Left ventricle myocardium superior (tissue), 1 donor: ENCODE measurements at places on chromosomes 6 and 20. TPM values are rescaled to one million over a fixed set of nuclear protein-coding genes. Genes with fewer than 3 reads are reported as not detected.

DNA sequence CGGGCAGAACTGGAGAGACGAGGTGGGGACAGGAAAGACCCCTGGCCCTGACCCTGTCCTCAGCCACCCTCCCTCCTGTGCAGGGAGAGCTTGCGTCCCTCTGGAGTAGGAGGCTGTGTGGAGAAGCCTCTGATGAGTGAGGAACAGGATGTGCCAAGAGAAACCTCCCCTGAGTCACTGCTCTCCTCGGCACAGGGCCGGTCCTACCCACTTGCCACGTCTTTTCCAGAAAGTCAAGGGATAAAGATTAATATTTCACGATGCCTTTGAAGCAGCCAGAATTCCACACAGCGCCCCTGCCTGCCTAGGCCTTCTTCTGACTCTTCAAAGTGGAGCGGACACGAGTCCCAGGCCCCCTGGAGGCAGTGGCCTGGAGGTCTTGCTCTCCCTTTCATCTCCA lies 34.9 kb upstream of the THBS2 start:
- peak; percentile 53 for DNase-seq

- no peak for DNase-seq
These were observed 2.2 kb downstream of the TM9SF4 start for GRCh38 chr20:32111753-32112152.

DNA sequence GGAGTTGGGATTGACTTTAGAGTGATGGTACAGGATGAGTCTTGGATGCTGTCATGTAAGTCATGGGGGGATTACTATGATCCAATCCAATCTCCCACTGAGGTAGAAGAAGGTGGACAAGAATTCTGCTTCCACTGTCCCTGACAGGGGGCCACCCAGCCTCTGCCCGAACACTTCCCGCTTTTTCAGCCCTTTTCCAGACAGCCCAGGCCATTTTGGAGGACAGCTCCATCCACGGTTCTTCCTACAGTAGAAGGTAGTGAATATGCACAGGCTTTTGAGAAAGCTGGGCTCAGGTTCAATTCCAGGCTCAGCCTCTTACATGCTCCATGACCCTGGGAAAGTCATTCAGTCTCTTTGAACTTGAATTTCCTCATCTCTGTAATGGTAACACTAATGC lies 31.0 kb downstream of the TRERF1 start:
- DNase-seq: no peak

DNA sequence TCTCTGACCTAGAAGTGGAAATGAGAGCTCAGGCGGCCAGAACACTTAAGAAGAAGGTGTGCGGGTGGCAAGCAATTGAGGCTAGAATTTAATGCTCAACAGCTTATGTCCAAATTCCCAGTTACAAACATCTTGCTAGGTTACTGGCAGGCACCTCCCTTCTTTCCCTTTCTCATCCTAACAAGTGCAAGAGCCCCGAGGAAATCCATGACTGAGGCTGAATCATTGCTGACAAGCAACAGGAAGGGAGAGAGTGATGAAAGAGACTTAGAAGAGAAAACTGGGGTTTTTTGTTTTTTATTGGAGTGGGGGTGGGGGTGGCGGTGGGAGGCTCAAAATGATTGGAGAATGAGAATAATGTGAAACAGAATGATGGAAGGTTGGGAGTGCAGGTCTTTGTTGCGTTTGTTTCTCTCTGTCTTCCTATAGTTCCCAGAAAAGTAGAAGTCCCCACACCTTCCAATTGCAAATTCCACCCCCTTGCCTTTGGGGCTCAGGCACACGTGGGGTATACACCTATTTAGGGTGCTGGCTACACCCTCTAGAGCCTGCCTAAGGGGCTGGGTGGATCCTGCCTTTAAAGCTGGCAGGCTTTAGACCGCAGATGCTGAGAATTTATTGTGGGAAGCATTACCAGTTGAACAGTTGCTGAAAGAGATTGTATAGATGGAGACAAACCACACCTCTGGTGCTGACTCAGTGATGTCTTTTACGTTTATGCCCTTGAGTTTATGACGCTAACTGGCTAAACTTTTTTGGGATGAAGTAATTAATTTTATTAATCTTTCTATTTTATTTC lies 1.4 kb downstream of the FAM83B start:
- no peak for DNase-seq

GRCh38 chr6:41671376-41671775 lies 33.1 kb downstream of the MDFI start:
- no peak for DNase-seq

GRCh38 chr6:113361014-113361645 lies 496.0 kb upstream of the MARCKS start:
- no peak for DNase-seq

GRCh38 chr6:138681627-138682026 lies 91.9 kb upstream of the CCDC28A start:
- DNase-seq: no peak

ANKRD60 gene
- total RNA-seq: not detected
